ENCODE measurements at places on chromosomes 7 and 10. TPM values are rescaled to one million over a fixed set of nuclear protein-coding genes. Genes with fewer than 3 reads are reported as not detected.

CPED1 gene
- total RNA-seq = 52.1 TPM

ZSCAN21 gene
- 7.9 TPM for total RNA-seq

PRKCQ gene
- under 0.01 TPM for total RNA-seq

GNG11 gene
- 152 TPM for total RNA-seq

SCIN gene
- 0.56 TPM for total RNA-seq
